Activated naive CD4-positive, alpha-beta T cell treated with anti-CD3 and anti-CD28 coated beads, Interleukin-2, amount 10 ng/mL, durations not matched to agents 7 days and 5 days (primary cell): ENCODE measurements at places on chromosomes 3 and 15.

DNA sequence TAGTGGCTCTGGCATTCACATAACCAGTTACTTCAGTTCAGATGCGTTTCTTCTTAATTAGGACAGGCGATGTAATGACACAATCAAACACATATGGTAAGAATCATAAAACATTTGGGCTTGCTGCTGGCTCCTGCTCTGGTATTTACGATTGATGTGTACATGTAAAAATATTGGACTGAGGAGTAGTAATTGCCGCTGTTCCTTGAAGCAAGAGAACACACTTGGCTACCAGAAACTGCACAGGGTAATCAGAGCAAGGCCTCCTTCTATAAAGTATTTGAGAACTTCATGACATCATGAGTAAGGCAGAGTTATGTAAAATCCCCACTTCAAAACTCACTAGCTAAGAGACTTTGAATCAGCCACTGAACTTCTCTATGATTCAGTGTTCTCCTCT lies 158.1 kb downstream of the SSR3 start:
- no peak overlapping the region for H3K4me3 ChIP-seq
- no peaks in the 10 kb centered on the region for H3K36me3 ChIP-seq
- H3K27ac ChIP-seq, result no peak overlapping the region
- peaks cover 7% of the 10 kb centered on the region for H3K27me3 ChIP-seq
- DNase-seq, result no peak
- H3K4me1 ChIP-seq, result no peaks in the 10 kb centered on the region

DNA sequence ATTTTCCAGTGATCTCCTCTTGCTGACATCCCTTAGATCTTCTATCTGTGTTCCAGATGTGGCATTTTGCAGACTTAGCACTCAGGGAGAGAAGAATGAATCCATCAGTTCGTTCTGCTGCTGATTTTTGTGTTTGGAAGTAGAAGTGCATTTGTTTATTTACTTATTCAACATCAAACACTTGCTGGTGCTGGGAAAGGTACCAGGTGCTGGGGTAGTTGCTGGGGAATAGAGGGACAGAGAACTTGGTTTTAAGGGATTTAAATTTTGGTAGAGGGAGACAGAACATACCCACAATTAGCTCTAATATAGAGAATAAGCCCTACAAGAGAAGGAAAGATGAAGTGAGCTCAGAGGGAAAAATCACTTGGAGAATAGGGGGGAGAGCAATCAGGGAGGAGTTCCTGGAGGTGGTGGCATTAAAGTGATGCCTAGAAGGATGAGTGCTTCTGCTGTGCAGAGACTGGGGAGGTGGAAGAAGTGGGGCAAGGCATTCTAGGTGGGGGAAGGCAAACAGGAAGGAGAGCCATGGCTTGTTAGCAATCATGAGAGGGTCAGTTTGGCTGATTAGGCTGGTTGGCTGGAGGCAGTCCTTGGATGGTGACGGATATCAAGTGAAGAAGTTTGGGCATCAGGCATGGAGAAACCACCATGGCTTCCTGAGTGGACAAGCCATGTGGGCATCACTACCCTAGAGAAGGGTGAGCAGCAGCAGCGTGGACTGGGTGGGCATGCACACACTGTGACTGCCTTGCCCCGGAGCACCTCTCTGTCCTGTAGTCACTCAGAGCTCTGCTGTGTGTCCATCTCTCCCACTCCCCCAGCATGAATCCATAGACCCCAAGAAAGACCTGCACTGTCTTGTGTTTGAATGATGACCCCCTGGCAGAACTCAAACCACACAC lies 197.3 kb downstream of the OPA1 start:
- peaks cover 6% of the 10 kb centered on the region for H3K4me1 ChIP-seq
- no peak overlapping the region for H3K27ac ChIP-seq
- no peak for DNase-seq
- no peaks in the 10 kb centered on the region for H3K36me3 ChIP-seq

GRCh38 chr3:5510300-5510699 lies 322.8 kb downstream of the EDEM1 start:
- no peaks in the 10 kb centered on the region for H3K27me3 ChIP-seq
- no peak overlapping the region for H3K27ac ChIP-seq
- H3K4me3 ChIP-seq, result no peak overlapping the region
- H3K4me1 ChIP-seq, result no peaks in the 10 kb centered on the region
- no peak for DNase-seq

DNA sequence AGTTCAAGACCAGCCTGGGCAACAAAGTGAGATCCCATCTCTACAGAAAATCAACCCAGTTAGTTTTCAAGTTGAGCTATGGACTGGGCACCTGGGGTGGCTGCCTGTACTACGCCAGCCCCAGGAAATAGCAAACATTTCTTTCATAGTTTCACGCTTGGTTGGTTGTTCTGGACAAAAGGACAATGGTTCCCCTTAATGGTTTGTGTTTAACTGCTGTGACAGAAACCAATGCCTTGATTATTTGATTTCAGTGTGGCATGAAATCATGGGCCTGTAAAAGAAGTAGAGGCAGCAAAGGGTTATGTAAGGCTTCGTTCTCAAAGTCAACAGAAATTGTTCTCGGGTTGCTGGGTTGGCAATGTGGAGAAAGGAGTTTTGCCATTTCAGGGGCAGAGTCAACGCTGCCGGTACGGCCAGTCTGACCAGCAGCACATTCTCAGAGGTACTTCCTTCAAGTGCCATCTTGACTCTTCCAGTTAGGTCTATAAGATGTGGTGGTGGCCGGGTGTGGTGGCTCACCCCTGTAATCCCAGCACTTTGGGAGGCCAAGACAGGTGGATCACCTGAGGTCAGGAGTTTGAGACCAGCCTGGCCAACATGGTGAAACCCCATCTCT lies 12.7 kb downstream of the LCMT2 start:
- peaks cover 32% of the 10 kb centered on the region for H3K27me3 ChIP-seq
- no peaks in the 10 kb centered on the region for H3K4me1 ChIP-seq
- no peak overlapping the region for H3K27ac ChIP-seq
- no peak for DNase-seq
- H3K4me3 ChIP-seq, result no peak overlapping the region
- no peaks in the 10 kb centered on the region for H3K36me3 ChIP-seq

GRCh38 chr3:119700269-119700919 lies 2.4 kb upstream of the CFAP91 start:
- H3K27ac ChIP-seq, result no peak overlapping the region
- H3K4me1 ChIP-seq, result peaks cover 39% of the 10 kb centered on the region
- H3K36me3 ChIP-seq, result peaks cover 6% of the 10 kb centered on the region
- H3K4me3 ChIP-seq, result no peak overlapping the region
- DNase-seq, result peak; percentile 20

DNA sequence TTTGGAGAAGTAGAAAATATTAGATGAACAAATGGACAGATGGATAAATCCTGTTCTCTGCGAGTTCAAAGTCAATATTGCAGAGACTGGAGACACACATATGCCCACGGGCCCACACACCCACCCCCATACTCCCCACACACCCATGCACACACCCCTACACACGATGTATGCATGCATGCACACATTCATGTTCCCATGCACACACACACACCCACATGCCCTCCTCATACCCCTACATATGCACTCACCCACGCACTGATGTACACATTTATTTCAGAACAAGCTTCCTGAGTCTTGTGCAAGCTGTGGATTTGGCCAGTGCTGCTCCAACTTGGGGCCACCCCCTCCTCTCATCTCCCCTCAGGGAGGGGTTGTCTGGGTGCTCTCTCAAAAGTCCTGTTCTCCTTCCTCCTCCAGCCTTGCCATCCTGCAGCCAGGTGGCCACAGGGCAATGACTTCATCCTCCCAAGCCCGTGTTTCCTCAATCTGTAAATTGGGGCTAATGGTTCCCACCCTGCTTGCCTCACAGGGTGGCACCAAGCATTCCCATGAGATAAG lies 16.4 kb downstream of the MAPKAPK3 start:
- DNase-seq, result no peak
- H3K4me1 ChIP-seq, result peaks cover 89% of the 10 kb centered on the region
- peaks cover 54% of the 10 kb centered on the region for H3K36me3 ChIP-seq
- peak overlapping the region; percentile 70 for H3K27ac ChIP-seq

DNA sequence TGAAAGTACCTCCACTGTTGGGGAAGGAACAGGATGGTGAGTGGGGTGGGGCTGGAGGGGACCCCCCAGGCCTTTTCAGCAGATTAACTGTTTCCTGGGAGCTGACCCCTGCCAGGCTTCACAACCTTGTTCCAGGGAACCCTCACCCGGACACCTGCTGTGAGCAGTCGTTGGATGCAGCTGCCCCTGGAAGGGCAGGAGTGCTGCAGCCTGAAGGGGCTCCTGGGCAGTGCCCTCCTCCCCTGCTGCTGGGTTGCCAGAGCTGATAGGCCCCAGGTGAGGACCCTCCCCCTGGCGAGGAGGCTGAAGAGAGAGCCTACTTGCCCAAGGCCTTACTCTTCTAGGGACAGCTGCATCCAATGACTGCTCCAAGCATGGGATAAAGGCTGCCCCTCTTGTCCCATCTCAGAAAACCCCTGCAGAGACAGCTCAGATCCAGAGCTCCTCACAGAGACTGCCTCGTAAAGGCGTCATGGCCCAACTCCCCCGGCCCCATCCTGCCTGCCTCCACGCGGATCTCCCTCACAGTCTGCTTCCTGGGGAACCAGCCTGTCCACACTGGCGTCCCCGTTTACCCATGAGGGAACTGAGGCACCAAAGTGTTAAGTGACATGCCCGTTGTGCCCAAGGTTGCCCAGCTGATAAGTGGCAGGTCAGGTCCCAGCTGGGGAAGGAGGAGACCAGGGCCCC lies 193.4 kb upstream of the LINGO1 start:
- no peak overlapping the region for H3K4me3 ChIP-seq
- no peak overlapping the region for H3K27ac ChIP-seq
- no peaks in the 10 kb centered on the region for H3K4me1 ChIP-seq
- DNase-seq, result no peak

- no peak overlapping the region for H3K4me3 ChIP-seq
- no peak for DNase-seq
- peaks cover 90% of the 10 kb centered on the region for H3K27me3 ChIP-seq
Measured at GRCh38 chr15:45112591-45113379, 1.2 kb downstream of the DUOX2 start.

DNA sequence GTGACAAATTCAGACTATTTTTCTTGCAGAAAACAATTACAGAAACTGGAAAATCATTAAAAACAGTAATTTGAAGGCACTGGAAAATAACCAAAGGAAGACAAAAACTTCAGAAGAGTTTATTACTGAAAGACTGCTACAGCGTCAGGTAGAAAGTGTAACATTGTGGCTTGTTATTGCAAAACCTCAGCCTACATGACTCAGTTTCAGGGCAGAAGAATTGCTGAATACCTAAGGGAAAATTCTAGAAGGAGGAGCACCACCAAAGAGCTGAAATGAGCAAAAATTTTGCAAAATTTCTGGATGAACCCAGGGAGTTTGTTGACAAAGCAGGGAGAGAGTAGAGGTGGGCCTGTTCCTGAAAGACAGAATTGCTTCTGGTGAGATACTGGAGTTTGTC lies 219.6 kb downstream of the C3orf38 start:
- DNase-seq, result no peak
- H3K4me3 ChIP-seq, result no peak overlapping the region
- no peak overlapping the region for H3K27ac ChIP-seq
- no peaks in the 10 kb centered on the region for H3K27me3 ChIP-seq
- no peaks in the 10 kb centered on the region for H3K36me3 ChIP-seq

GRCh38 chr15:85649372-85649771 lies 145.4 kb downstream of the KLHL25 start:
- no peak for DNase-seq
- H3K4me1 ChIP-seq, result peaks cover 31% of the 10 kb centered on the region
- H3K27ac ChIP-seq, result peak overlapping the region; percentile 10
- H3K4me3 ChIP-seq, result no peak overlapping the region
- peaks cover 26% of the 10 kb centered on the region for H3K36me3 ChIP-seq
- H3K27me3 ChIP-seq, result no peaks in the 10 kb centered on the region

DNA sequence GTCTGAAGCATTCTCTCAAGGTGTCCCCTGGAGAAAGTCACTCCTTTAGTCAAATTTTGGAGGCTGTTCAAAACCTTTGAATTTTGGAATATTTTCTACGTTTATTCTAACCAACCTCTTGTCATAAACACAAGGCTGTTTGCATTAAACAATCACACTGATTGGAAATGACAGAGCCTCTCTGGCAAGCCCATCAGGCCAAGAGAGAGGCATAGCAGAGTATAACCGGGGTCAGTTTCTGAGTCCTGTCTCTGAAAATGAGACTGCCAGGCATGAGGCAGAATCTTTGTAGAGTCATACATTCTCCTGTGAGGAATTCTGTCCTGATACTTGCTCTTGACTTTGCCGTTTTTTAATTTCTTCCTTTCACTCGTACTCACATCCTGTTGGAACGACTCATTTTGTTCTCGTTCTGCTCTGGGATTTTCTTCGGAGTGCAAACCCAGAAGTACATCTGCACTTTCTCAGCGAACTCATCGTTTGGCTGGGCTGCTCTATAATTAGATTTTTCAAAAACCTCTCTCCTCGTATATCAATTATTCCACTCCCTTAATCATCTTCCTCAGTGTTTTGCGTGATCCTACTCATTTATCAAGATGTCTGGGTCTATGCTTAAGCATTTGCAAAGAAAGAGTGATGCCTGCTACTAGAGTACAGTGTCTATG lies 114.2 kb downstream of the AGBL1 start:
- H3K4me3 ChIP-seq, result no peak overlapping the region
- H3K36me3 ChIP-seq, result no peaks in the 10 kb centered on the region
- H3K27me3 ChIP-seq, result peaks cover 3% of the 10 kb centered on the region

DNA sequence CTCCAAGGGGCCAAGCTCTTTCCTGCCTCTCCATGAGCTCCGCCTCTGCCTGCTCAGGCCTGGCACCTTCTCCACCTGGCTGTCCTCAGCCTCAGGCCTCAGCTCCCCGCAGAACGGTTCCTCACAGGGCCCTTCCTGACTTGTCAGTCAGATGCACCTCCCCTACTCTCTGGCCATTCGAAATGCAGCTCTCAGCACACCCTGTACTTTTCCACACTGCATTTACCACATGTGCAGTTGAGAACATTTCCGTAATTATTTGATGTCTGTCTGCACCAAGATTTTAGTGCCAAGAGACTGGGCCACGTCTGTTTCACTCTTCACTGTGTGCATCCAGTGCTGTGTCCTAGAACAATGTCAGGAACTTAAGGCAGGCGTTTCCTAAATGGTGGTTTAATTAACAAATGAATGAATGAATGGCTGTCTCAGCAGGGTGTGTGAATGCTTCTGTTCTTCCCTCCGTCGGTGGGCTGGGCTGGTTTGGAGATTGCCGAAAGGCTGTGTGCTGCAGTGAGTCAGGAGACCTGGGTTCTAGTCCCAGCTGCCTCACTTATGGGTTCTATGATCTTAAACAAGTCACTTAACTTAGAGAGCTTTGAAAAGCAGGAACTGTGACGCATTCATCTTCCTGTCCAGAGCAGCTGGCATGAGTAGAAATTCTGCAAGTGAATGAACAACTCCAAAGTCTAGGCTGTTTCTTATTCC lies 5.4 kb downstream of the MUC4 start:
- peaks cover 34% of the 10 kb centered on the region for H3K27me3 ChIP-seq
- H3K4me1 ChIP-seq, result peaks cover 64% of the 10 kb centered on the region
- peak overlapping the region; percentile 82 for H3K27ac ChIP-seq
- H3K36me3 ChIP-seq, result peaks cover 38% of the 10 kb centered on the region
- no peak overlapping the region for H3K4me3 ChIP-seq

DNA sequence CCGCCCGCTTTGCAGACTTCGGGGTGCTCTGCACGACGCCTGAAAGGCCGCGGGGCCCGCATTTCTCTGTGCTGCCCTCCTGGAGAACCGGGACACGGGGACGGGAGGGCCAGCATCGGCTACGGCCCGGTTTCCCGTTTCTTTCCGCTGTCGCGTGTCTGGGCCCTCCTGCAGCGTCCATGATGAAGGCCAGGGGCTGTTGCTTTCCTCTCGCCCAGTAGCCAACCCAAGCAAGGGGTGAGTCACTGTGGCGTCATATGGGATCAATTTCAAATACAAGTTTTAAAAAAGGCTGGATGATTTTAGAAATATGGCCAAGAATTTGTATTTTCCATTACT lies 435 bp downstream of the SLC35G2 start:
- H3K4me3 ChIP-seq, result peak overlapping the region; percentile 75
- peaks cover 72% of the 10 kb centered on the region for H3K27me3 ChIP-seq
- no peak overlapping the region for H3K27ac ChIP-seq
- no peaks in the 10 kb centered on the region for H3K36me3 ChIP-seq
- no peak for DNase-seq
